ENCODE measurements at places on chromosomes 4 and X.

DNA sequence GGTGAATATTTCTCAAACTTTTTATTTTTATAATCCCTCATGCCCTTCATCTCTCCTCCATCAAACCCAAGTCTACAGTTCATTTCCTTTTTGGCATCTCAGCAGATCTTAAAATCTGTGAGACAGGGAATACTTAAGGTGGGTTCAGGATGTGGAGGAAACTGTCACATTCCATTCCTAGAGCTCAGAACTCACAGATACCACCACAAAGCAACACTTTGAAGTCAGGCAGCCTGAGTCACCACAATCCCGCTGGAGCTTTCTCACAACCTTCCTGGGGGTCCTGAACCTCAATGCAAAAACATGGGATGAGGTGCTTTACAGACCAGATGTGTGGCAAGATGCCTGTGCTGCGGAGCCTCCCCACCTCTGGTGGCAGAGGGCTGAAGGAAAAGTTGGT, 63.2 kb downstream of the HHIP start:
- no peak for DNase-seq

DNA sequence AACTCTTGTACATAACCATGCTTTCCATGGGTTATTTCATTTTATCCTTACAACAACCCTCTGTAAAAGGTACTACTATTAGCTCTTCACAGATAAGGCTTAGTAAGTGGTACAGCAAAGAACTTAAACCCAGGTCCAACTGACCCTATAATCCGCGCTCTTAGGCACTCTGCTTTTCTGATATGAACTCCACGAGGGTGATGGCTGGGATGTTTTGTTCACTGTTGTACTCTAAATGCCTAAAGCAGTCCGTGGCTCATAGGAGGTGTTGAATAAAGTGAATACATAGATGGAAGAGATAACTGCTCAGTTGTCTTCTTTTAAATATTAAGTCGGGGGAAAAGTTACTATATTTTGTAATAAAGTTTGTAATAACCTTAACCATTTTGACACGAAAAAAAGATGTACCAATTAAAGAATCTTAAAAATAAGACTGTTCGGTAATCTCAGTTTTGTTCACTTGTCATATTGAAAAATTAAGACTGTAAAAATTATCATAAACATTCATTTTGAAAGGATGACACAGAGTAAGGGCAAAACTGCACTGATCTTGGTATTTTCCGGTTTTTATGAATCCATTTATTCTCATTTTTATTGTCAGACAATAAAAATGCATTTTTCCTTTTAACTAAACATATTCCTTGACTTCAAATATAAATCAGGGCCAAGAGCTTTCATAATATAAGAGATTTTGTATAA, 166.5 kb downstream of the FBXW7 start:
- peak; percentile 15 for DNase-seq

GRCh38 chr4:16544251-16544721, 318.0 kb upstream of the TAPT1 start:
- no peak for DNase-seq

- no peak for DNase-seq
Observed at GRCh38 chr4:118373614-118374255, 20.9 kb upstream of the PRSS12 start.

- no peak for DNase-seq
Observed at GRCh38 chrX:67545036-67545821, 1.4 kb downstream of the AR start.

GRCh38 chr4:67576538-67576937, 18.0 kb downstream of the STAP1 start:
- DNase-seq: peak; percentile 28

DNA sequence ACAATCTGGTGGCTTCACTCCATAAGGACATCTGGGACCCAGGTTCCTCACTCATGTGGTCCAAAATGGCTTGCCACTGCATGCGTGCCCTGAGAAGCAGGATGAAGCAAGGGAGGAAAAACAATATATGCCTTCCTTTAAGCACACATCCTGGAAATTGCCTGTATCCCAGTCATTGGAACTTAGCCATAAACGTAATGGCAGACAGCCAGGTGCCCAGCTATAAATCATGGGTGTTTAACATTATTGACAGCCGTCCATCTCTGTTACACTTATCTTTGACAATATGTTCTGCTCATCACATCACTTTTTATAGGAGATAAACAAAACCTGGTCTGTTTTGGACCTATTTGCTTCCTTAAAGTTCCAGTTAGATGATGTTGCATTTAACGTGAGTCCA, 181.0 kb downstream of the AASDH start:
- no peak for DNase-seq

- DNase-seq: no peak
Observed at GRCh38 chrX:2145692-2146367, 354.9 kb downstream of the DHRSX start.

DNA sequence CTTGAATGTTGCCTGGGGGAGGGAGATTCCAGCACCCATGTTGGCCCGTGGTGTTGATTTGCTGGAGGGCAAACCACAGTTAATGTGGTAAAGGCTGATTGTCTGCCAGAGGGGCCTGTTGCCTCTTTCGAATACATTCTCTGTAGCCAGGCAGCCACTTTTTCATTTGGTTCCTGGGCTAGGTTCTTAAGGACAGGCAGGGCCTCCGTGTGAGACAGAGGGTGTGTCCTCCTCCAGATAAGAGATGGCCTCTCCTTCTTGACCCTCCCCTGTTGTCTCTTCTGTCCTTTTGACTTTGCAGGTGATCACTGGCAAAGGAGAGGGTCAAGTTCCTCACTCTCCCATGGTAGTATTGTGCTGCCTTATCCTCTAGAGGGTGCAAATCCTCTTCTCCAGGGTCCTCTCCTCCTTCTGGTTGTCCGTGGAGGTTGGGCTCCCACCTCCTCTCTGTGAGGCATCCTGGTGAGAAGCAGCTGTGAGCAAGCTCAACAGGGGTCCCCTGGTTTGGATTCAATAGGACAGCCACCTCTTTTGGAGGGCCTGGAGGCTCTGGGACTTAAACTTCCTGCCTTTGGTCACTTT, 44.9 kb downstream of the ZNF182 start:
- no peak for DNase-seq

DNA sequence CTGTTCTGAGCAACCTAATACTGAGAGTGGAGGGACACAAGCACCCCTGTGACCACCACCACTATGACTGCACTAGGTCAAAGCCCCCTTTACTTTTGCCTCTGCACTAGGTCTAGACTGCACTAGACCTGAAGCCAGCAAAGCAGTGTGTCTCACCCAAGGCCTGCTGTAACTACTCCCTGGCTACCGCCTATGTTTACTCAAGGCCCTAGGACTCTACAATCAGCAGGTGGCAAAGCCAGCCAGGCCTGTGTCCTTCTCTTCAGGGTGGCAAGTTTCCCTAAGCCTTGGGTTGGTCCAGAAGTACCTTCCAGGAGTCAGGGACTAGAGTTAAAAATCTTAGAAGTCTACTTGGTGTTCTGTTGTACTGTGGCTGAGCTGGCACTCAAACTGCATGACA, 15.9 kb downstream of the RAB33B start:
- no peak for DNase-seq

DNA sequence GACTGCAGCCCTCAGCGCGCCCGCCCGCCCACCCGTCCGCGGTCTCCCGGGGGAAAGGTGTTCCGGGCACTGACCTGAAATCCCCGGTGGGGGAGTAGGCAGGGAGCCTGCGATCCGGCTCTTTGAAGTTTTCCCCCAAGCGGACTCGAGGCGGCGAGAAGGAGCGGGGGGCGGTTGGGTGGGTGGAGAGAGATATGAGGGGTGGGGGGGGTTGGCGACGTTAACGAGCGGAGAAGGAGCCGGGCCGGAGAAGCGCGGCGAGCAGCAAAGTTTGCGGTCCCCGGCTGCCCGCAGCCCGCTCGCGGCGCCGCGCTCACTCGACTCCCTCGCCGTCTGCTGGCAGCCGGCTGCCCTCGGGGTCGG, 636 bp downstream of the BCOR start:
- DNase-seq: no peak

All from NCI-H510A treated with DMSO at 0.1 percent for 48 hours (cell line).